ENCODE measurements at places on chromosomes 12 and 14. TPM values are rescaled to one million over a fixed set of nuclear protein-coding genes. Genes with fewer than 3 reads are reported as not detected.

- H3K4me3 ChIP-seq = no peak overlapping the region
- H3K36me3 ChIP-seq = no peaks in the 10 kb centered on the region
- no peak for DNase-seq
- H3K27me3 ChIP-seq = no peaks in the 10 kb centered on the region
Observed at GRCh38 chr14:27015065-27015464, 417.2 kb upstream of the NOVA1 start.

- H3K27ac ChIP-seq = no peak overlapping the region
- H3K27me3 ChIP-seq = no peaks in the 10 kb centered on the region
- DNase-seq = no peak
- no peaks in the 10 kb centered on the region for H3K36me3 ChIP-seq
- H3K4me1 ChIP-seq = no peaks in the 10 kb centered on the region
Observed at GRCh38 chr12:75984577-75985182, 46.9 kb downstream of the PHLDA1 start.

GRCh38 chr14:100256339-100256895 is 17.5 kb downstream of the YY1 start:
- H3K4me1 ChIP-seq = peaks cover 81% of the 10 kb centered on the region
- H3K27me3 ChIP-seq = no peaks in the 10 kb centered on the region
- no peaks in the 10 kb centered on the region for H3K36me3 ChIP-seq
- no peak overlapping the region for H3K27ac ChIP-seq

DNA sequence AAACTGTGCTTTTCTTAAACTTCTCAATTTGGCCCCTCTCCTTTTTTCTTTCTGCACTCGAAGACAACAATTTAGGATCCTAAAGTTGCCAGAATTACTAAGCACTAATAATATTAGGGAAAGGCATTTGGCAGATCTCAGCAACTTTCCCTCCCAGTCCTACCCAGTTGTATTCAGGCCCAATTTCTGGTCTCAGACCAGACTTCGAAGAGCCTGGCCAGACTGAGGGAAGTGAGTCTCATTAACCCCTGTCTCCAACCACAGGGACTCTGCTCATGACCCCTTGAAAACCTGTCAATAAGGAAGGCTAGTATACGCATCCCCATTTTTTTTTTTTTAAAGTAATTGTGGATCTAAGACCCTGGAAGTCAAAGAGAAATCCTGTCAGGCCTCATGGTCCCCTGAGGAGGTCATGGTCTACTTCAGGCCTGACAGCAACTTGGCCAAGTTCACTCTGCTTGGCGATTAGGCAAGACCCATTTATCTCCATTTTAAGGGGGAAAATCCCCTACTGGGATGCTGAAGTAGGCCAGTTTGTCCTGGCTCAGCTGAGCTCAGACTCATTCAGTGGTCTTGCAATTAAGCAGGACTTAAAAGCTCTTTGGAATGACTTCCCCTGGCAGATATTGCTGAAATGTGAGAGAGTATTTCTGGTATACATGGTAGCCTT is 521.0 kb downstream of the FUT8 start:
- H3K27ac ChIP-seq = no peak overlapping the region
- H3K4me3 ChIP-seq = no peak overlapping the region
- H3K27me3 ChIP-seq = no peaks in the 10 kb centered on the region

- no peak for DNase-seq
- no peak overlapping the region for H3K4me3 ChIP-seq
- H3K36me3 ChIP-seq = no peaks in the 10 kb centered on the region
- no peak overlapping the region for H3K27ac ChIP-seq
- no peaks in the 10 kb centered on the region for H3K27me3 ChIP-seq
Observed at GRCh38 chr14:79663453-79663852, 547.9 kb downstream of the DIO2 start.

DNA sequence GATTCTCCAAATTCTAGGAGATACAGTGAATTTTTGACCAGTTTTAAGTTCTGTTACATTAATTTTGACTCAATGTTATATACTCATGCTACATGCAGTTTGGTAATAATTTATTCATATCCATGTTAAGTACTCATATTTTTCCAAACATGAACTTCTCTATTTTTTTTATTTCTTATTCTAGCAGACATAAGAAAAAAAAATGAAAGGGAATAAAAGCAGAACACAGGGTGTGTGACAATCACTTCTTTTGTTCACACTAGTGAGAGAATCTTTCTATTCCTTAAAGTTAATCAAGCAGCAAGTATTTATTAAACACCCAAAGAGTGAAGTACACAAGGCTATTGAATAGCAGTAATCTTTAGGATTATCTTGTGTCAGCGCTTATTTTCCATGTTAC is 171.1 kb upstream of the ATP2B1 start:
- DNase-seq = no peak
- no peak overlapping the region for H3K27ac ChIP-seq
- peaks cover 5% of the 10 kb centered on the region for H3K4me1 ChIP-seq
- H3K27me3 ChIP-seq = no peaks in the 10 kb centered on the region

DNA sequence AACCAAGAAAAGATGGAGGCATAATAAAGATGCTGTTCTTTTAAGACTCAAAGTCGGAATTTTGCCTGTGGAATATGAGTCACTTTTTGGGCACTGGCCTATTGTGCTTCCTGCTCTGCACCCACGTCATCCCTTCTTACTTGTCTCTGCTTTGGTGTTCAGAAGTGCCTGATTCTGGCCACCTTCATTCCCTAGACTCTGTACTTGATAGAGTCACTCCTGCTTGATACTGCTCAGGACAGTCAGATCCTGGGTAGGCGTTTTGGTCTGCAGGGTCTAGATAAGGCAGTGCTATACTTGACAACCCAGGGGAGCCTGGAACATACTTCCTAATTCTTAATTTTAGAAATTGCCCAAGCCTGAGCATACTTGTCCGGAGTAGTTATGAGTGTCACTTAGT is 1.9 kb downstream of the LRRK2 start:
- H3K27ac ChIP-seq = peak overlapping the region; percentile 13
- no peak for DNase-seq
- no peaks in the 10 kb centered on the region for H3K36me3 ChIP-seq

DNA sequence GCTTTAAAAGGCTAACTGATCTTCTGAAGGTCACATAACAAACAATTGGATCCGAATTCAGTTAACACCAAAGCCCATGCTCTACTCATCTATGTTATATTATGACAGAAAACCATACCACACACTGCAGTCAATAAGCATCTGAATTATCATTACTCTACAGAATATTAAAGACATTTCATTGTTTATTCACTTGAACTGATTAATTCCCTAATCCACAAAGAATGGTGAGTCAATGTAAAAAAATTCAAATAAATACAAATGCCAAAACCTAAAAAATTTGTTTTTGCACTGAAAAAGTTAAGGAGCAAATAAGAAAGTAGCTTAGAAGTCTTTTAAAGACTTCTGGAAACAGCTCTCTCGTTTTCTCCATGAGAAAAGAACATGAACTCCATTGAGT is 13.7 kb downstream of the NID2 start:
- no peaks in the 10 kb centered on the region for H3K27me3 ChIP-seq
- H3K4me1 ChIP-seq = peaks cover 75% of the 10 kb centered on the region
- no peak for DNase-seq
- H3K27ac ChIP-seq = no peak overlapping the region
- H3K36me3 ChIP-seq = peaks cover 35% of the 10 kb centered on the region

GRCh38 chr12:3238196-3238595 is 161.0 kb downstream of the TSPAN9 start:
- no peaks in the 10 kb centered on the region for H3K36me3 ChIP-seq
- peak overlapping the region; percentile 99 for H3K27ac ChIP-seq
- H3K4me1 ChIP-seq = peaks cover 73% of the 10 kb centered on the region
- no peak overlapping the region for H3K4me3 ChIP-seq
- DNase-seq = no peak

DNA sequence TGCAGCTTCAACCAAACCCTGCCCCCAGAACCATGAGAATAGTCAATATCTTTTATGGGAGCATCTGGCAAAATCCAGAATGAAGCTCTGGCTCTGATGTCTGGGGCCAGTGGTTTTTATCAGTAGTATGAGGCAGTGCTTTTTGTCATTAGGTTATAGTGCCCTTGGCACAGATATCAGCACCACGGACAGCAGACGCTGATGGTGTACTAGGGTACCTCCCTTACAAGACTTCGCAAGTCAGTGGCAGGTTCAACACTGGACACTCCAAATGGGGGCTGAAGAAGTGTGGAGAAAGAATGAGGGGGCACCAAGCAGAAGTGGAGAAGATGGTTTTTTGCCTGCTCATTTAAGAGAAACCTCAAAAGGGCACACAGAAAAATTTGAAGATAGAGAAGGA is 68.2 kb upstream of the E2F7 start:
- H3K27me3 ChIP-seq = no peaks in the 10 kb centered on the region
- H3K4me3 ChIP-seq = no peak overlapping the region
- H3K36me3 ChIP-seq = no peaks in the 10 kb centered on the region
- peak; percentile 19 for DNase-seq
- no peaks in the 10 kb centered on the region for H3K4me1 ChIP-seq

GRCh38 chr12:100959481-100959880 is 164.9 kb downstream of the ANO4 start:
- H3K27ac ChIP-seq = no peak overlapping the region
- H3K4me3 ChIP-seq = no peak overlapping the region
- H3K4me1 ChIP-seq = no peaks in the 10 kb centered on the region
- no peak for DNase-seq
- H3K36me3 ChIP-seq = no peaks in the 10 kb centered on the region
- no peaks in the 10 kb centered on the region for H3K27me3 ChIP-seq

GRCh38 chr12:79690638-79691510 is at the start of gene PAWR:
PAWR (minus strand) TSS chr12:79690964; CDS start chr12:79690244, 720 bp downstream.
- DNase-seq = peak; percentile 53
- peaks cover 7% of the 10 kb centered on the region for H3K27me3 ChIP-seq
- H3K4me1 ChIP-seq = peaks cover 31% of the 10 kb centered on the region
- peak within 1 kb of the TSS; percentile 53 for H3K27ac ChIP-seq
- peak within 1 kb of the TSS; percentile 79 for H3K4me3 ChIP-seq

DNA sequence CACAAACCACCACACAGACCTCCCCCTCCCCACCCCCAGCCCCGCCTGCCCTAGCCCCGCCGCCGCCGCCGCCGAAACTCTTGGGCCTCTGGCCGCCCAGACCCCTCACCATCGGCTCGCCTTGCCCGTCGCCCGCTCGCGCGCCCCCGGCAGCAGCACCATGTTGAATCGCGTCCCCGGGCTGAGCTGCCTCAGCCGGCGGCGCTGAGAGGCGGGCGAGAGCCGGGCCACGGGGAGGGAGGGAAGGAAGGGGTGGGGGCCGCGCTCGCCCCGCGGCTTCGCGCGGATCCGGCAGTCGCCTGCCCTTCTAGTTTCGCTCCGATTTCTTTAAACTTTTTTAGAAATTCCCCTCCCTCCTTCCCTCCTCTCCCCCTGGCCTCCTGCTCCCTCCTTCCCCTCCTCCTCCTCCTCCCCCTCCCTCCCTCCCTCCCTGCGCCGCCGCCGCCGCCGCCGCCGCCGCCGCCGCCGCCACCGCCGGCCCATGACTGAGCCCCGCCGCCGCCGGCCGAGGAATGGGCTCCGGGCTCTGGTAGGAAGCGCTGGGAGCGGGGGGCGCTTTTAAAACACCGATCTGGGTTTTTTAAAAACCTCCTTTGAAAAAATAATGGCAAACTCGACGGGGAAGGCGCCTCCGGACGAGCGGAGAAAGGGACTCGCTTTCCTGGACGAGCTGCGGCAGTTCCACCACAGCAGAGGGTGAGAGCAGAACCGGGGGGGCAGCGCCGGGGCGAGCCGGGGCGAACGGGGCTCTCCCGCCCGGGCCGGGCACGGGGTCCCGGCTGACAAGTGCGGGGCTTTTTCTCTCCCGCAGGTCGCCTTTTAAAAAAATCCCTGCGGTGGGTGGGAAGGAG is at the start of gene ARID2:
ARID2 (plus strand) TSS at position 474 of the 851 bp plus-strand sequence; CDS start at position 605, 131 bp downstream.
- H3K27me3 ChIP-seq = no peaks in the 10 kb centered on the region
- peaks cover 47% of the 10 kb centered on the region for H3K4me1 ChIP-seq
- H3K27ac ChIP-seq = peak within 1 kb of the TSS; percentile 98
- DNase-seq = peak; percentile 63

GRCh38 chr12:108097160-108097911 is 31.8 kb upstream of the WSCD2 start:
- H3K27me3 ChIP-seq = no peaks in the 10 kb centered on the region
- H3K27ac ChIP-seq = no peak overlapping the region
- H3K36me3 ChIP-seq = no peaks in the 10 kb centered on the region

- H3K4me1 ChIP-seq = no peaks in the 10 kb centered on the region
- no peak for DNase-seq
- no peaks in the 10 kb centered on the region for H3K36me3 ChIP-seq
- H3K27me3 ChIP-seq = no peaks in the 10 kb centered on the region
Observed at GRCh38 chr12:115871714-115872113, 405.8 kb downstream of the MED13L start.

DNA sequence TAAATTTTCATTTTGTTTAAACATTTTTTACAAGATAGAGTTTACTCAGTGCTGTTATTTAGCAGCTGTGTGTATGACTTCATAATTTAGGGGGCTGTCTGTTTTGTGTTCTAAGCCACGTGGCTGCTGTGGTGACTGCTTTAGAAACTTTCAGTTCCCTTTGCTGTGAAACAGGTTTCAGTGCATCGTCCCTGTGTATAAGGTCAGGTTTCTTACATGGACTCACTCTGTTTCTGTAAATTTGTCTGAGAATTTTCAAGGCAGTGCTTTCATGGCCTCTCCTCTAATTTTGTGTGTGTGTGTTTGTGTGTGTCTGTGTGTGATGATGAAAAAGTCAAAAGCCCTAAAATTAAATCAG is 32.4 kb downstream of the BICD1 start:
- H3K4me3 ChIP-seq = peak overlapping the region; percentile 46
- H3K36me3 ChIP-seq = no peaks in the 10 kb centered on the region
- DNase-seq = no peak
- no peaks in the 10 kb centered on the region for H3K27me3 ChIP-seq

DNA sequence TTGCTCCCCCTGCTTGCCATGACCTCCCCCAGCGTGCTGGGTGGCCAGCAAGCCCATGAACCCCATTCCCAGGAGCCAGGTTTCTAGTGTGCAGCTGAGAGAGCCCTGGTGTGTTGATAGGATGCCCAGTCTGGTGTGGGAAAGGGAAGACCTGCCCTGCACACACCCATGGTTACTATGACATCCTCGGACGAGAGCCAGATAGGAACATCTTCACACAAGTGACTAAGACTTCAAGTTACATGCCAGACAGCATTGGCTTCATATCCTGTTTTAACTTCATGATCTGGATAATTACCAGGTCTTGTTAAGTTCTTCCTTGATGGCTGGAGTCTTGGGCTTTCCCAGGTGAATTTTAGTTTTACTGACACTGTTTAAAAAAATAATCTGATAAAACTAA is 196.6 kb upstream of the EGLN3 start:
- no peaks in the 10 kb centered on the region for H3K4me1 ChIP-seq
- no peak overlapping the region for H3K27ac ChIP-seq
- H3K4me3 ChIP-seq = no peak overlapping the region

The EML1 gene
- total RNA-seq = 34.4 TPM

The C12orf50 gene
- not detected for total RNA-seq

The SGPP1 gene
- 4.0 TPM for total RNA-seq

The SARNP gene
- 47.5 TPM for total RNA-seq

The POLE2 gene
- 0.75 TPM for total RNA-seq

The ALX1 gene
- not detected for total RNA-seq

The CLEC4A gene
- 1.4 TPM for total RNA-seq

The HRK gene
- 2.9 TPM for total RNA-seq

The VDR gene
- 0.33 TPM for total RNA-seq

The KLRC3 gene
- not detected for total RNA-seq

The PLEKHH1 gene
- total RNA-seq = 7.8 TPM

The AMN gene
- not detected for total RNA-seq

The RPL10L gene
- total RNA-seq = not detected

The BHLHE41 gene
- 54.0 TPM for total RNA-seq

The FZD10 gene
- not detected for total RNA-seq
